ENCODE measurements at places on chromosomes 7 and 10. TPM values are rescaled to one million over a fixed set of nuclear protein-coding genes. Genes with fewer than 3 reads are reported as not detected.

ZNF804B gene
- not detected for total RNA-seq

MYPN gene
- 31.8 TPM for total RNA-seq

DNA sequence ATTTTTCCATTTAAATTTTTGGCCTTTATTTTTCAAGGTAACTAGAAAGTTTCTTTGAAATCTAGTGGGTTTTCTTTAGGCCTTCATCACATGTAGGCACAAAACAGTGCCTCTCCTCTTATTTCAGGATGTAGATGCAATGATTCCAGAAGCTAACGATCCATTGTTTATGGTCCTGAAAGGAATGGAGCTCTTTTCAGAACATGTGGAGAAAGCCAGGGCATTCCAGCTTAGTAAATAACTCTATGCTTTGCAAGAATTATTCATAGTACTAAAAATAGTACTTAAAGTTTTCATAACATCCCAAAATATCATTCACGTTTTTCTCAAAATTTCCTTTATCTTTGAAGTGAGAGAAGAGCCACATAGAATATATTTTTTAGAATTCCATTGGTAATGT is 91.3 kb downstream of the DYNC1I1 start:
- DNase-seq, result no peak

DNA sequence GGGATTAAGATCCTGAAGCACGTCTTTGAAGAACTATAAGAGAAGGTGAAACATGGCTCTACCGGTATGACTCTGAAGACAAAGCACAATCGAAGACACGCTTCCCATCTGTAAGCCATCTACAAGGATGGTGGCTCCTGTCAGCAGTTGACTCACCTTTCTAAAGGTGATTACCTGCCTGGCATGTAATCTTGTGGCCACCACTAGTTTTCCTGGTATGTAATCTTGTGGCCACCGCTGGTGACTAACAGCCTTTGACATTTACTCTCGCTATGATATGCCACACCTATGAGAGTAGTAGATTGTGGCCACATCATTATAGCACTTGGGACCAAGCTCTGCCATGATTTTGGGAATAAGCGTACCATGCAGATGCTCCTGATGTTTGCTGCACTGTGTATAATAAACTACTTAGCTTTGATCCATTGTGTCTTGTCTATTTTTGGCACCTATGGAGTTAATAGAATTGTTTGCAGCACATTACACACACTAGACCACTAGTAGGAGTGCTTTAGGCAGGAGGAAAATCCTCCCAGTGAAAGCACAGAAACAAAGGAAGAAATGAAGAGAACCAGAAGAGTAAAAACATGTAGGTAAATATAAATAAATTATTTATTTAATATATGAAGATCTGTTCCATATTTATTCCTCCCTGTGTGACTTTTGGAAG is 59.8 kb downstream of the VAX1 start:
- DNase-seq, result no peak

ATG9B gene
- total RNA-seq, result 0.06 TPM

DNA sequence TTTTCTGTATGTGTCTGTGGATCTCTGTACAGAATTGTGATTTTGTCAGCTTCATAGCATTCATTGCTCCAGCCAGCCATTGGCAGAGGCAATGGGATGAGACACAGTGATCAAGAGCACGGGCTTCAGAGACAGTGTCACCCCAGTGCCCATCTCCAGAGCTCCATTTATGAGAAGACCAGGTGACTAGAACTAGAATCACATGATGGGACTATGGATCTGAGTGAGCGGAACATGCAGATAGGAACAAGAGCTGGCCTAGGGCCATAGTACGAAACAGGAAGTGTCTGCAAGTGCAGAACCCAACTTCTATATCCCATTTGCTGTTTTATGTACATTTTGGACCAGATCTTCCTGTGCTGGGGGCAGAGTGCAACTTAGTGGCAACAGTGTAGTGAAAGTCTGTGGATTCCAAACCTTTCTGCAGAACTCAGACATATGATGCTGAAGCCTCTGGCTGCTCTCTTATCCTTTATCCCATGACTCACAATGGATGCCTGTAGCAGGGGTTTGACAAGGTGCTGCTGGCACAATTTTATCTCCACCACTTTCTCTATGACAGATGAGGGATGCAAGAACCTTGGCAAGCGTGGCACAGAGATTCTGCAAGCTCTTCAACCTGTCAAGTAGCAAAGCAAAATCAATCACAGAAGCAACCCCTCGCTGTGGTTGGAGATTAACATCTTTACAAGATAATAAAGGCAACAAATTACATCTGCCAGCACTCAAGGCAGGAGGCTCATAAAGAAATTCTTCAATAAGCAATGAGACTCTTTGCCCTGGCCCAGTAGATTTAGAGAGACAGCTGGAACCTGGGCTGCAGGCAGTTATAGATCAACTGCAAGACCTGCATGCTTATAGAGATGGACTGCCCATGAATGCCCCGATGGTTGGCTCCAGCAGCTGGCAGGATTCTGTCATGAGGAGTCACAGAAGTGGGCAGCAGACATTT is 681.3 kb downstream of the TNS3 start:
- peak; percentile 8 for DNase-seq

- no peak for DNase-seq
These were observed 50.6 kb downstream of the PARD3 start for GRCh38 chr10:34764472-34764946.

DNA sequence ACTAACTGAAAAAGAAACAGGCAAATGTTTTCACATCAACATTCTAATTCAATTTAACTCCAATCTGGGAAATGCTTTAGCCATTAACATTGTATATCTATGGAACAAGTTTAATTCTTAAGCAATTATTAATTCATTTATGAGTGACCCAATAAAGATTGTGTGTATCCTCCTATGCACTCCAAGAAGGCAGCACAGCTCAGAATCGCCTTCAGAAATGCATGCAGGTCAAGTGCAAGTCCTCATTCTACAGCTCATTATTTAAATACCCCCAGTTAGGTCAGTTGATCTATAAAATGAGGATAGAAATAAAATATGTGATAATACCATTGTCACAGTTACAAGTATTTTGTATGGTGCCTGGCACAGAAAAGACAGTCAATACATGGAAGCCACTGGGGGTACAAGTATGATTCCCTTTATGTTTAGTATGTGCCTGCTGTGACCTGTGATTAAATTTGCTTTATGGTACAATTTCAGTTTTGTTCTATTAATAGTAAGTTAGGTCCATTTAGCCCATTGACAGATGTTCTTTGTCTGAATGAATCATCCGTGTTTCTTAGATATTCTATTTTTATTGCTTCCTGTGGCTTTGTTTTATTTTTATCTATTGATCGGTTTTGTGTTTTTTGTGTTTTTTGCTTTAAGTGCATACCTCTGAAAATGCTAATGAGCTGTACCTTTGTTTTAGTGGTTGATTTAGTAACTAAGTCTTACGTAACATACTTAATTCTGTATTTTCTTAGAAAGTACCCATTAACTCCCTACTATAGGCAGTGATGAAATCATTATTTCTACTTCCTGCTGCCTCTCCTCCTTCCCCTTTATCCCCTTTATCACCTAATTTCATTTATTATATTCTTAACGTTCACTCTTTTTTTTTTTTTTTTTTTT is 42.8 kb downstream of the CPXM2 start:
- peak; percentile 2 for DNase-seq

SEMA3D gene
- under 0.01 TPM for total RNA-seq

DNA sequence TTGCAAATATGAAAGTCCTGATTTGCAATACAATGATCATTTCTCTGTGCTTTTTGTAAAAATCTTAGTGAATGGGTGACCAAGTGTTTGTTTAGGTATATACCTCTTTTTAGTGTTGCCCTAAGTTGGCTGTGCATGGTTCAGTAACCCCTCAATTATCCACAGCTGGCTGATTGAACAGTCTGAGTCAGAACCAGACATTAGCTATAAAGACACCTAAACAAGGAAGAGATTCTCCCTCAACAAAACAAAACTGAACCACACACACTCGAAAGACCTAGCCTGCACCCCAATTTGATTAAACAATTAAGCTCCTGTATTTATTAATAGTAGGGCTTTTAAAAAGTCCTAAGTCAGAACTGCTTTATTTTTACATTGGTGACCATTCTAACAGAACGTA is 2.8 kb downstream of the RSBN1L start:
- DNase-seq, result no peak

NUDCD3 gene
- total RNA-seq, result 78.4 TPM

- no peak for DNase-seq
These were observed 48.8 kb upstream of the PSAP start for GRCh38 chr10:71899665-71900412.

DNA sequence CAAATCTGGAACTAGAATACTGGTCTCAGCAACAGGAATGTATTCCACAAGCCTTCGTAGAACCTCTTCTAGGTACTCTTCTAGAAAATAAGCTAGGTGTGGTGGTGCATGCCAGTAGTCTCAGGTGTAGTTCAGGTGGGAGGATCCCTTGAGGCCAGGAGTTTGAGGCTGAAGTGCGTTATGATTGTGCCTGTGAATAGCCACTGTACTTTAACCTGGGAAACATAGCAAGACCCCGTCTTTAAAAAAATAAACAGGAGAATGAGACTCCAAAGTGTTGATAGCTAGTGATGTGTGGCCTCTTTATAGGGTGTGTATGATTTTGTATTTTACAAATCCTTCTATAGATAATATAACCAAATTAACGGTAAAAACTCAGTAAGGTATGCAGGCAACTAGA is 1.5 kb upstream of the ZNF775 start:
- DNase-seq, result no peak
